Cortex of kidney (tissue), 1 donor: ENCODE measurements at places on chromosomes 1 and 21.
A peak's percentile ranks its signal among the peaks of the same experiment; 100 is the strongest.

DNA sequence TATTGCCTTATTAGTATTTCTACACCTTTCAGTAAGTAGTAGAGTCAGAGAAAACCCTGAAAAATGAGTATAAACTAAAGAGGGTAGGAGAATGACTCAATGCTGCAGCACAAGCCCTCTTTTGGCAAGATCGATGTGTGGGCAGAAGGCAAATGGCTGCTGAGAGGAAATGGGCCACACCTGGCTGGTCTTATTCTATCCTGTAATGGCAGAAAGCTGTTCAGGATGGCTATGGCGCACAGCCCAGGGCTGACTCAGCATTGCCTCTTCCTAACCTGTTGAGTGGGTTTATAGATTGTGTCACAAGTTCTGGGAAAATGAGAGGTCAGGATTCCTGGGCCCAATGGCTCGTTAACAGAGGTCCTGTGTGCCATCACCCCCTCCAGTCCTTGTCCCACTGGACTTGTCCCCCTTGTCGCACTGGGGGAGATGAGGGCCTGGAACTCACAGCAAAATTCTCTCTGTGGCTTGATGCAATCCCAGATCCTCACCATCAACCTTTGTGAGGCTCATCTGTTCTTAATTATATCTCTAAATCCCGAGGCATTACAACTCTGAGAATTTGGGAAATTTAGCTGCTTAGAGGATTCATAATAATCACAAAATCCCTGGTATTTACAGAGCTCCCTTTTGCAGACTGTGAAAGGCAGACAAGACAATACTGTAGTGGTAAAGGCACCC, 13.2 kb downstream of the HMGB4 start:
- no peak for DNase-seq

- no peak for DNase-seq
These were observed 1.9 kb downstream of the PUM1 start for GRCh38 chr1:31063631-31064030.

- DNase-seq: no peak
These were observed 122.9 kb downstream of the EVI5 start for GRCh38 chr1:92662048-92662447.

- no peak for DNase-seq
These were observed 8.6 kb downstream of the ITGB2 start for GRCh38 chr21:44912158-44912473.

DNA sequence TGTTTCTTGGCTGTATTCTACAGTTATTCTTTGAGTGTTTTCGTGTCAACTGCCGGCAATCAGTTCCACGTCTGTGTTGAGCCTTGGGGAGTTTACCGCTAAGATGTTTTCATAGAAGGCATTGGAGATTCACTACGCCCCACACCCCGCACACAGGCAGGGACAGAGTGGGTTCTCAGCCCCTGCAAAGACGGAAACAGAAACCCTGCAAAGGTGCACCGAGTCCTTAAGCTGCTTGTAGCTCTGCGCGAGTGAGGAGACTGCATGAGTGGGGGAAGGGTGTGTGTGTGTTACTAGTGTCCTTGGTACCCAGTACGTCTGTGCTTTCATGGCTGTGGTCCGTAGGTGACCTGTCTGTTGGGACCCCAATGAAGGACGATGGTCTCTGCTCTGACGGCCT, 1.9 kb downstream of the LHX4 start:
- no peak for DNase-seq

- no peak for DNase-seq
These were observed 98.4 kb downstream of the TTLL7 start for GRCh38 chr1:83900524-83900923.

DNA sequence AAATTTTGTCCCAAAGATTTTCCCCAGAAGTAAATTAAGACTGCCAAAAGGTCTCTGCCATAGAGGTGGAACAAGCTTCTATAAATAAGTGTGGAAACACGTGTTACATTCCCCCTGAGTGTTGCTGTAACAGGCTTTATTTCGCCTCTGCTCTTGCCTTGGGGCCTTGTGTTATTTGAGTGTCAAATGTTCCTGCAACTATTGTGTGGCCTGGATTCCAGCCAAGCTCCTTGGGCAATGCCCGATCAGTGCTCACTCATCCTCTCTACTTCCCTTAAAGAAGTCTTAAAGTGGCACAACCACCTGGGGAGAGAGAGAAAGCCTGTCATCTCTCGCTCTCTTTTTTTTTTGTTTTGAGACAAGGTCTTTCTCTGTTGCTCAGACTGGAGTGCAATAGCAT, 156.7 kb downstream of the NR5A2 start:
- no peak for DNase-seq

- no peak for DNase-seq
These were observed 10.7 kb downstream of the LRRC47 start for GRCh38 chr1:3785456-3786157.

- no peak for DNase-seq
These were observed 18.1 kb upstream of the SLC26A9 start for GRCh38 chr1:205961405-205961804.

DNA sequence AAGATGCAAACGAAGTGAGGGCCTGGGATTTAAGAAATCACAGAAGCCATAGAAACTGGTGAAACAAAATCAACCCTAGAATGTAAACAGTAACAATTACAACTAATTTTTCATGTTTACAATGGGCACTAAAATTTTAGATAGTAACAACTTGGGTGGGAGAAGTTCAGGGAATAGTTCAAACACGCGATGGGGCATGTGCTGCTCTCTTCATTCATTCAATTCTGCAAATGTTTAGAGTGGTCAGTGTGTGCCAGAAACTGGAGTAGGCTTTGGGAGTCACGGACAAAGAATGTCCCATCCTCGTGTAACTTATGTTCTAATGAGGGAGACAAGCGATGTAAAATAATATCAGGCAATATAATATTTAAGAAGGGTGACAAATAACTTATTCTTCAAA, 133.4 kb downstream of the GREM2 start:
- DNase-seq: no peak

- no peak for DNase-seq
These were observed 161.5 kb downstream of the GRIK3 start for GRCh38 chr1:36872858-36873257.

- no peak for DNase-seq
These were observed 39.7 kb downstream of the MRAP start for GRCh38 chr21:32338209-32338921.

DNA sequence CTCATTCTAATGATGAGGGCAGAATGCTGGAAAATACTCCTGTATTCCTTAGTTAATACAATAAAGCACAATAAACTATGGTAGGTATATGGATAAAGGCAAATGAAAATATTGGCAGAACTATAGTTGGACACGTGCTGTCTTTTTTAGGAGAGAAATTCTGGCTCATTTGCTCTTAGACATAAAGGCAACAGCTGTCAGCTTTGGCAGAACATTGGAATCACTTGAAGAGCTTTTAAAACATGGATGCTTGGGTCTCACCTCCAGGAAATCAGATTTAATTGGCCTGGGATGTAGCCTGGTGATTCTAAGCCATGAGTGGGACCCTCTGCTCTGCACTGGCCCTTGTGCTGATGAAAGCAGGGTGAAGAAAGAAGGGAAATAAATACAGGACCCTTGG, 9.9 kb downstream of the CRP start:
- no peak for DNase-seq

DNA sequence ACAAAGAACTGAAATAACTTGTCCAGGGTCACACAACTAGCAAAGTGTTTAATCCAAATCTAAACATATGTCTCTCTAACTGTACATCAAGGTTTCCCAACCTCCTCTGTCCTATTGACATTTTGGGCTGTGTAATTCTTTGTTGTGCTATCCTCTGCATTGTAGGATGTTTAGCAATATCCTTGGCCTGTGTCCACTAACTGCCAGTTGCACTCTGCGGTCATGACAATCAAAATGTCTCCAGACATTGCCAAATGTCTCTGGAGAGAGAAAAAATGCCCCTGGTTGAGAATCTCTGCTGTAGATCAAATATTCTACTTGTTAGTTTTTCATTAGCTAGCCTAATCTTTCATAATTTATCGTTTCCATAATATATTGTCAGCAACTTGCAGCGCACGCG, 353.4 kb upstream of the NEGR1 start:
- DNase-seq: no peak

DNA sequence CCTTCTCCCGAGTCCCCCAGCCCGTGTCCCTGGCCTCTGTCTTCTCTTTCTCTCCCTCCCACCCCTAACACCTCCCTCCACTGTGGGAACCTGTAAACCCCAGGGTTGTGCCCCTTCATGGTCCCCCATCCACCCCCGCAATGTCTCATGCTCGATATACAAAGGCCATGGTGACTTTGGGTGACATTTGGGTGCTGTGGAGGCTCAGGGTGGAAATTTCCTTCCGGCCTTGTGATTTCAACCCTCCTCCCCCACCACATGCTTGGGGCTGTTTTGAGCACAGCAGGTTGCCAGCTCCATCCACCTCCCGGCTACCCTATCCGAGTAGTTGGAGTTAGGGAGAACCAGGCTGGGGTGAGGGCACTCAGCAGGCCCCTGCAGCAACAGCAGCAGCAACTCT, 25.7 kb upstream of the VPS13D start:
- no peak for DNase-seq

- DNase-seq: no peak
These were observed 87.0 kb downstream of the NMNAT2 start for GRCh38 chr1:183331091-183331742.

GRCh38 chr1:2049718-2050431, at the start of gene PRKCZ:
Gene PRKCZ (plus strand): TSS chr1:2050411. CDS start chr1:2050631, 220 bp downstream.
- peak; percentile 71 for DNase-seq

- no peak for DNase-seq
These were observed 34.0 kb downstream of the SLC45A1 start for GRCh38 chr1:8351693-8352470.

DNA sequence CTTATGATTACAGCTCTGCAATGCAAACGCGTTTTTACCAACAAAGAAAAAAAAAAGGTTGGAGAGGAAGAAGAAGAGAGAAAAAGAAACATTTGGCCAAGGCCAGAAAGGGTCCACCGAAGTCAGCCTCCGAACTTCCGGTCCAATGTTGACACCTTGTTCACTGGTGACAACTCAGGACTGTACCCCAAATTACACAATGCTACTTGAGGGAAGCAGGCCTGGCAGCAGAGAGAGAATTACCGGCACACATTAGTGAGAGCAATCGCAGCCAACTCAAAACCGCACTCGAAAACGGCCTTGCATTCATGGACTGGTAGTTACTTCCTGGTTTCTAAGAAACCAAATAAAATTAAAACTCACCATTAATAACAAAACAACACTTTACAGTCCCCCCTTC, 652.5 kb downstream of the KIF26B start:
- no peak for DNase-seq

GRCh38 chr1:54803761-54804470, 2.8 kb upstream of the TTC22 start:
- no peak for DNase-seq

GRCh38 chr1:167617153-167618147, 12.6 kb upstream of the RCSD1 start:
- no peak for DNase-seq

DNA sequence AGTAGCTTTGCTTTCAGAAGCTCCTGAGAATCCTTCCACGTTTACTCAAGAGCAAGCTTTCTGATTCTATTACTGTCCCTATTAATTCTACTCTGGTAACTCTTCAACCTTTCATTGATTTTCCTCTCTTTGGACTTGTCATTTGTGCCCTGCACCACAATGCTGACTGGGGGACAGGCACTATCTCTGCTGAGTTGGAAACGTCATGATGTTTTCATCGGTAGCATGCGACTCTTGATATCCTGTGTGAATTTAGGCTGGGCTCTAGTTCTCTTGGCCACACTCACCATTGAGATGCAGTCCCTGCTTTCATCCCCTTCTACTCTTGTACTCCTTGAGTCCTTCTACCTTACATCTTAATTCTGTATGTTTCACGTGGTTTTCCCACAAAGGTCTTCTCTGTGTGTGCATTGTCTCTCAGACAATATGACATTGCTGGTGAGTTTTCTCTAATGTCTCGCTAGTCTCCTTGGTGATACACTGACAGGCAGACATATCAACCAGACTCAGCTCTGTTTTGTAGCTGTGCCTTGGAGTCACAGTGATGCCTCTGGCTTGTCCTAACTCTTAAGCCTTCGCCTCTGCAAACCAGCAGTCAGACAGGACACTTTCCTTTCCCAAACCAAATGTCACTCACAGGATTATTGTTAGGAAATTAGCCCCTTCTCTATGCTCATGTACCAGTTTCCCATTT, 223.6 kb upstream of the ADGRL2 start:
- no peak for DNase-seq

DNA sequence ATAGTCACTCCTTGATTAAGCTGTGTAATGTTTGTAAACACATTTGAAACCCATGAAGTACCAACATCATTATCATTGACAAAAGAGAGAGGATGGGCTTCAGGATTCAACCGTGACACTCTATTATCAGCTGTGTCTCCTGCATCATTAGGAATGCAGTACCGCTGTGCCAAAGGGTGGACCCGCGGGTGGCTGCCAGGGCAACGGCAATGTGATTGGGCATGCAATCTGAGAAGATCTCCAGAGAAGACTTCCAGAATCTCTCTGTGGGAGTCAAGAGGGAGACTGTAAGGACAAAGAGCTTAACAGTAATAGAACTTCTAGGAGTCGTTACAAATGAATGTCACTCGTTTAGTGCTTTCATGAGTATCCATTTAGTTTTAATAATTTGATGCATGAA, 97.9 kb downstream of the USH2A start:
- DNase-seq: no peak

GRCh38 chr1:241722947-241723346, 70.9 kb downstream of the WDR64 start:
- no peak for DNase-seq

DNA sequence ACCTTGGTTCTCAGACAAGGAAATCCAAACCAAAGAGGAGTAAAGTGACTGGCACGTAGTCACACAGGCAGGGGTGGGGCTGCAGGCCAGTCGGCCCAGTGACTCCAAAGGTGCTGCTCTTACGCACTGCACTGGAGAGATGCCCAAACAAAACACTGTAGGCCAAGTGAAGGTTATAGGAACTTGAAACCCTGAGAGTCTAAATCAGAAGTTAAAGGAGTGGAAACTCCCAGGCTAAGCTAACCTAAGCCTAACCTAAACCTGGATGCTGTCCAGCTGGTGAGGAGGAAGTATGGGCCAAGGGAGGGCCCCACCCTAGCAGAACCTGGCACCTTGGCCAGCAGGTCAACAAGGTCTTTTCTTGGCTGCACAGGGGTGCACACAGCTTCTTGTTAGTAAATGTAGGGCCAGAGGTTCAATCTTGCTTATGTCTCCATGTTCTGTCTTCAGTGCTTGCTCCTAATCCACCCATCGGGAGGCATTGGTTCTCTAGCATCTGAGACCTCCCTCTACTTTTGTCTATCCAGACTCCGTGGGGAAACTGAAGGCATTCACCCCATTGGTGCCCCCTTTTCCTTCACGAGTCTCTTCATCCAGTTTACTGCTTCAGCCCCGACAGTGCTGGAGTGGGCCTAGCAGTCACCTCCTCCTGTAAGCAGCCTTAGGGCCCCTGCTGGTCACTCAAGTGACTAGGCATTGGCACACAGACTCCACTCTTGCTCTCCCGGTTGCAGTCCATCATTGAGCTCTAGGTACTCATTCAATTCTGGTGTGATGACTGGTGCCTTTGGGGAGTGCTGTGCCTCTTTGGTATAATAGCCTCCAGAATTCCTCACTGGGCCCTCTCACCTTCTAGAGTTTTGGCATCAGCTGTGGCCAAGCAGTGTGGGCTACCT, 12.9 kb upstream of the TMEM125 start:
- no peak for DNase-seq
